ENCODE measurements at places on chromosomes 6 and 20.
A peak's percentile ranks its signal among the peaks of the same experiment; 100 is the strongest.

GRCh38 chr6:168499045-168499650 is 58.2 kb downstream of the SMOC2 start:
- DNase-seq: no peak

- DNase-seq: no peak
Measured at GRCh38 chr20:50628853-50629669, 62.3 kb downstream of the RIPOR3 start.

DNA sequence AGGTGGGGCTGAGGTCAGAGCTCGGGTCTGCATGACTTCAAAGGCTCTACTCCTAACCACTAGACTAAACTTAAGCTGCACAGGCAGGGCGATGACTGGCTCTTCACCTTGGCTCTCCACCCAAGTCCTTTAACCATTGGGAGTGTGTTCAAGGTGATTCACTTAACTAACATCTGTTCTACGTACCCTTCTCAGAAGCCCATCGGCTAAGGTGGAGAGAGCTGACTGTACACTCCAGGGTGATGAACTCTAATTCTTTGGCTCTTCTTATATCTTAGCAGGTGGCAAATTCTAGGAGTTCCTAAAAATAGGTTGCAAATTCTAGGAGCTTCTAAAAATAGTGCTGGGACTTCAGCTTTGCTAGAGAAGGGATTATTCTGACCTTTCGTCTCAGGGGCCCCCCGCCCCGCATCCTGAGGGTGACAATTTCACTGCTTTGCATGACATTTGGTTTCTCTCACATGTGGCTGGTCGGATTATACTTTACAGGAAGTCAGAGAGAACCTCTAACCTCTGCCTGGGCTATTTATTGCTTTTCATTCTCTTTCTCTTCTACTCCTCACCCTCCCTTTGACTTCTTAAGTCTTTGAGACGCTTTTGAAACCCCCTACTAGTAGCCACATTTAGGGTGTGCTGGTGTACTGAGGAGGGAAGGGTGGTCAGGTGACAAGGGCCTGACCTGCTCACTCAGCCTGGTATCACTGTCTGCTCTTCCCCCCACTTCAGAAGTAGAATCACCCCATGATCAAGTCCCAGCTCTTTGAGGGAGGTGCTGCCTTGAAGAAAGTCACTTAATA is 55.5 kb downstream of the PRDM1 start:
- DNase-seq: no peak

GRCh38 chr20:36572701-36573102 is 695 bp upstream of the TGIF2 start:
- no peak for DNase-seq

DNA sequence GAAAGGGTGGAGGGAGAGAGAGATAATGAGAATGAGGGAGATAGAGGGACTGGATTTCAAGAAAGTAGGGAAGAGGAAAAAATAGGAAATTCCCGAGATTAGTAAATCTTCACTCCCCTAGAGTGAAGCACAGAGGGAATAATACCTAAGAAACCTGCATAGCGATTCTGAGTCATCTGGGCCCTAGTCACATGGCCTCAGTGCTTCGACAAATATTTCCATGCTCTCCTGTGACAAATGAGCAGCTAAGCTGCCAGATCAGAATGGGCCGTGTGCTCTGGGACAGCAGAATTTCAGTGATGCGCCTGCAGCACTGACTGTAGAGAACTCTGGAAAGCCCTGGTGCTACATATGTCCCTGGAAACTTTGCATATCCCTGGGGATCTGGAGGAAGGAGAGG is 48.6 kb upstream of the GRIK2 start:
- peak; percentile 2 for DNase-seq

DNA sequence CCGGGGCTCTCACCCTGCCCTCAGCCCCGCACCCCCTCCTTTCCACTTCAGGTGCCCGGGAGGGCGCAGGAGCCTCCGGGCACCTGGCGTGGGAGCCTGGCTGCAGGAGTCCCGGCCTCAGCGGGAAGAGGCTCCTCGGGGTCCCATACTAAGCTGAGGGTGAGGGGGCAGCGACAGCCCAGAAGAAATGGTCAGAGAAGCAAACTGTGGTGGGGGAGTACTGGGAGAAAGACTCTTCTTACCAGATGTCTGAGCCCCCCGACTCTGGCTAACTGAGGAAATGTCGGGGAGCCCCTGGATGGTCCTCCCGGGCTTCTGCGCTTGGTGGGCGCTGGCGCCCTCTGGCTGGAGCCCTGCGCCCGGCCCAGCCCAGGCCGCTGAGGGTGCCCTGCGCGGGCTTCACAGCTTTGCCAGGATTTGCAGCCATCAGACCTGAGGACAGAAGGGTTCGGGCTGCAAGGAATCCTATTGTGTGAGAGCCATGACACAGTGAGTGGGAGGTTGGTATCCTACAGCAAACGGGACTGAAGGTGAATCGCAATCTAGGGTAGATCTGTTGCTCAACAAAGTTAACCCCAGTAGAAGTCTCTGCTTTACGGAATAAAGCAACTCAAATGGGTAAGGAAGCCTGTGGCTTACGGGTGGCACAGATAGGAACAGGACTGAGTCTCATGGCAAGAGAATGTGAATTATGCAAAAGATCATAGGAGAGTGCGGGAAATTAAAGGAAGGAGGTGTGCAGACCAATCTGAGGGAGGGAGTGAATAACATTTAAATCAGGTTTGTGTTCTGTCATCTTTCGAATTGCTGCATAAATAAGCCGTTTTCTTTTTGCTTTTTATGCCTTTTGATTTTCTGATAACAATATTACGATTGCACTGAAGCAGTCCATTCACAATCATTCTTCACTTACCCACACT is 639 bp upstream of the RCAN2 start:
- peak; percentile 20 for DNase-seq
